MCF 10A (cell line): ENCODE measurements at places on chromosomes 11 and 22.

GRCh38 chr11:116697639-116698038 is 75.1 kb downstream of the BUD13 start:
- no peak for DNase-seq

DNA sequence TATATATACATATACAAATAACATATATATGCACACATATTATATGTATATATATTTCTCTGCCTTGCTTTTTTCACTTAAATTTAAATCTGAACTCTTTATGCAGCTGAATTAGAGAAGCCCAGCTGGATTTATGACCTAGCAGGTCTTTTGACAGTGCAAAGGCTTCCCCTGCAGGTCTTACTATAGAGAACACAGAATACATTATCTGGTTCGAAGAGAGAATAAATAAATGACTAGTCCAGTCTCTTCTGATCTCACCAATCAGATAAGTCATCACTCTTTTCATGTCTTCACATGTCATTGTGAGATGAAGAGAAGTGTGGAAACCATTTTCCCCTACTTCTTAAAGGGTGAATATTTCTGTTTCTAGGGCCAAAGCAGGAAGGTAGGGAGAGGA is 58.2 kb downstream of the OR10A6 start:
- DNase-seq: no peak

GRCh38 chr22:28904211-28904896 is 21.0 kb downstream of the ZNRF3 start:
- DNase-seq: no peak

DNA sequence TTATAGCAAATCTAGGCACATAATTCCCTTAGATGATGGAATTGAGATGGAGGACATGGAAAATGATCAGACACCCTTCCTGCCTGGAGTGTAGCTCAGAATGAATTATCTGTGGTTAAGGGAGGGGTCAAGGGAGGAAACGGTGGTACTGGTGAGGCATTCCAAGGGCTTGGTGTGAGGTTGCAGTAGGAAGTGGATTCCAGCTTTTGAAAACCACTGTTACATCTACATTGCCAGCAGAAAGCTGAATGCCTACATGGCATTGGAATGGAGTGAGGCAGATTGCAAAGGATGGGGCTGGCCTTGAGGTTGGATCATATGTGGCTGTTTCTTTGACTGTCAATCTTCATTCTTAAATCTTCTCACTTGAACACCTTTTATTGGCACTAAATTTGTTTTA is 684.4 kb downstream of the NTM start:
- DNase-seq: no peak

- DNase-seq: no peak
These were observed 9.1 kb downstream of the USP35 start for GRCh38 chr11:78197816-78198215.

- DNase-seq: no peak
These were observed 543.2 kb upstream of the API5 start for GRCh38 chr11:42768576-42768975.

GRCh38 chr11:80163011-80163410 is 722.2 kb upstream of the TENM4 start:
- peak; percentile 68 for DNase-seq

DNA sequence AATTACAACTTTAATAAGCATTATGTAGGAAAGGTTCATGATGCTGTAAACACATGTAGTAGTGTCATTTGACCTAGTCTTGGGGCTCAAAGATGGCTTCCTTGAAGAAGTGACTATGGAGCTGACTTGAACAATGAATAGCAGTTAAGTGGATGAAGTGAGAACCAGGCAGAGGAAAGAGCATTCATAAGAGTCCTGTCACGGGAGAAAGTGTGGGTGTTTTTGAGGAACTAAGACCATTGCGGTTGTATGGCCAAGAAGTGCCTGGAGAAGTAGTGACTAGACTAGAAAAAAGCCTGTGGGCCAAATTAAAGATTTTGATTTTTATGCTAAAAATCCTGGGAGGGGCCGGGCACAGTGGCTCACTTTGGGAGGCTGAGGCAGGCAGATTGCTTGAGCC is 7.2 kb upstream of the IL18BP start:
- no peak for DNase-seq

GRCh38 chr11:12044799-12045198 is 36.4 kb upstream of the DKK3 start:
- no peak for DNase-seq

GRCh38 chr22:26779929-26780328 is 122.5 kb downstream of the MIAT start:
- DNase-seq: no peak

DNA sequence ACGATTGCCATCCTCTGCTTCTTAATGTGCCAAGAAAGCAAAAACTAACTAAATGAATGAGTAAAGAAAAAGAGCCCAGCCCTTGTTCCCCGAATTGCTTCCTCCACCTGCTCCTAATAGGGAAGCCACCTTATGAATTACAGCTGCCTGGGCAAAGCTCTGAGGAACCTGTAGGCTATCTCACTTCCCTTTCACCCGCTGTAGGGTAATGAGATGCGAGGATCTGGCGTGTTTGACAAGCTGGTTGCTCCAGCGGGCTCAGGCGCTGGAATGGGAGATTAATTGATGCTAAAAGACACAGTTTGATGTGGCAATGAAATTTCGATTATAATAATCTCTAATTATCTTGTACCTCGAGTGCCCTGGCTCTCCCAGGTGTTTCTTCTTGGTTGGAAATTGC is 256.4 kb downstream of the NTM start:
- no peak for DNase-seq

DNA sequence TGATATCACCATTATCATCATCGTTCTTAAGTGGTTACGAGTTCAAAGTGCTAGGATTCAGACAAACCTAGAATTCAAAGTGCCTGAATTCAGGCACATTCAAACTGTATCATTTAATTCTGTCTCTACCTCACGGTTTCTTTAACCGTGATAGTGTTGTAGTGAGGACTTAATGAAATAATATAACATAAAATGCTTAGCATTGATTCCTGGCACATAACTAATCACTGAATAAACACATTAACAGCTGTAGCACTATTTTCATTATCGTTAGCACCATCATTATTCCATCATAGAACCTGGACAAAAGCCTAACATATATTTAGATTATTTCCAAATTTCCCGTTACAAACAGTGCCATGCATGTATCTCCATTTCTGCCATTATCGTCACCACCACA is 102.0 kb downstream of the WNT11 start:
- no peak for DNase-seq
